Effector CD4-positive, alpha-beta T cell (primary cell): ENCODE measurements at places on chromosomes 1 and 21.

DNA sequence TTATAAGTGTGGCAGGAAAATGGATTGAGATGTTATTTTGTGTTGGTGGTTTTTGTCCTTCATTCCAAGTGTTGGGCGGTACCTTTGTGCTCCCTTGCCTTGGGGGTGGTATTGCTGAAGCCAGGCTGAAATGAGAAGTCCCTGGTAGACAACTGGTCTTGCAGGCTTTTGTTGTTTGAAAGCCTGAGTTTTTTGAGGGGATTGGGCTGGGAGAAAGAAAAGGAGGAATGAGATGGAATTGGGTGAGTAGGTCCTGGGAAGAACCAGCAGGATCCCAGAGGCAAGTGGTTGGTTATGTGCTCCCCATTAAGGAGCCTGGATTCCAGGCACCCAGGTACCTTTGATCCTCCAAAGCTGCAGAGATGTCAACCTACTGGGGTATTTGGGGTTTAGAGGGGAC is 93.7 kb upstream of the SLC2A1 start:
- DNase-seq = no peak

DNA sequence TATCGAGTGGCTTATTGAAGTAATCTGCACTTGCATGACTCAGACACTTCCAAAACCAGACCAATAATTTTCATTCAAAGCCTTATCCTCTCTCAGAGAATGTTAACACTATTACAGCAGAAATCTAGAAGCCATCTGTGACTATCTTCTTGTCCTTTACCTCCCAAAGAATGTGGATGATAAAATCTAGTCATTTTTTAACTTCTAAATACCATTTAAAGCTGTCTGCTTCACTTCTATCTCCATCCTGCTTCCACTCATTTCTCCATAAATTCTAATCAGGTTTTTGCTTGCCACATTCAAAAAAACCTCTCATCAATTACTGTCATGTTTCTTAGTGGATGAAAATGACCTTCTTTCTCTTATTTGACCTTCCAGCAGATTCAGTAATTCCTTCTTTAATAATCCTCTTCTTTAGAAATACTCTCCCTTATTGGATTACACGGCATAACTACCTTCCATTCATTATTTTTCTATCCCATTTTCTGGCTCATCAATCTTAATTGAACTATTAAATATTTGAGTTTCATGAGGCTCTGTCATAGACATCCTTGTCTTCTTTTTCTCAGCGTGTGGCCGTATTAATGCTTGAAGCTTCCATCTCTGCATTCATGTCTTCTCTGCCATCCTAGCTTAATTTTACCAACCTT is 1999.4 kb downstream of the MRPL39 start:
- no peak for DNase-seq

- no peak for DNase-seq
Observed at GRCh38 chr1:55050283-55050682, 10.9 kb downstream of the PCSK9 start.

- no peak for DNase-seq
Observed at GRCh38 chr1:113793878-113794834, 18.1 kb downstream of the RSBN1 start.

- no peak for DNase-seq
Observed at GRCh38 chr1:26811708-26812107, 14.8 kb upstream of the ZDHHC18 start.

DNA sequence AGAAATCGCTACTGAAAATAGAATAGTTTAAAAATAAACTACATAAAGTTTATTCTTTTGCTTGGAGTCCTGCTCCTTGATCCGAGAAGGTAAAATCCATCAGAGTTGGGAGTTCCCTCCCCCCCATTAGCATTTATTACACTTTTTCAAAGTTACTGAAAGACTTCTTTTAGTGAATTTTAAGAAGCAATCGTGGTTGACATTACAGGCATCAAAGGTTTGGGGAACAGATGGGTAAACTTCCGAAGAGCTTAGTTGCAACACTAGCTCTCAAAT is 31.0 kb upstream of the NFIA start:
- no peak for DNase-seq

DNA sequence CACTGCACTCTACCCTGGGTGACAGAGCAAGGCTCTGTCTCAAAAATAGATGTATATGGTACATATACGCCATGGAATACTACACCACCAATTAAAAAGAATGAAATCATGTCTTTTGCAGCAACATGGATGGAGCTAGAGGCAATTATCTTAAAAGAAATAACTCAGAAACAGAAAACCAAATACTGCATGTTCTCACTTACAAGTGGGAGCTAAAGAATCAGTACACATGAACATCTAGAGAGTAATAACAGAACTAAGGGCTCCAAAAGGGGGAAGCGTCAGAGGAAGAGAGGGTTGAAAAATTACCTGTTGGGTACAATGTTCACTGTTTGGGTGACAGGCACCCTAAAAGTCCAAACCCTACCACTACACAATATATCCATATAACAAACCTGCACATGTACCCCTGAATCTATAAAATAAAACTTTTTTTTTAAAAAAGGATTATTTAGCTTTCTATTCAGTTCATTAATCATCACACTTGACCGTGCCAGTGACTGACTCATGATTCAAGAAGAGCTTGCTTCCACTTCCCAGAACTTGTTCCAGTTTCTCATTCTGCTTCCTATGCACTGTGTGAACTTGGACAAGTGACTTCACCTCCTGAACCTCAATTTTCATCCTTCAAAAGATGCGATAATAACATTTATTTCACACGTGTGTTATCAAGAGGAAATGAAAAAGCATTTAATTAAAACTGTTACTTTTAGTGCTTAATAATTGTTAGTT is 109.6 kb downstream of the PLPP3 start:
- DNase-seq = no peak

DNA sequence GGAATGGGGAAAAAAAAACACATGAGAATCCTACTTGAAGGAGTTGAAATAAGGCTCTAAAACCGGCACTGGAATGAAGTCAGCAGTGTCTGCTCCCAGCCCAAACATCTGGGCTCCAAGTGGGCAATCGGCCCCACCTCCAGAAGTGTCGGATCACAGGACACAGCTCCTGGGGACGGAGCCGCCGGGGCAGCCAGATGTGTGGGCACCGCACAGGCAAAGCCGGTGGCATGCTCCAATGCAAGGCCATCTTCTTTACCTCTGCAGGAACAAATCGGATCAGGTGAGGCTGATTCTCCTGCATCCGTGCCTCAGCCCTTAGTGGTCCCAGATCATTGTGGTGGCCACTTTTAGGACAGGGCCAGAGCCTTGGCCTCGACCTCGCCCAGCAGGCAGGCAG is 156.7 kb downstream of the PRDM16 start:
- DNase-seq = no peak

DNA sequence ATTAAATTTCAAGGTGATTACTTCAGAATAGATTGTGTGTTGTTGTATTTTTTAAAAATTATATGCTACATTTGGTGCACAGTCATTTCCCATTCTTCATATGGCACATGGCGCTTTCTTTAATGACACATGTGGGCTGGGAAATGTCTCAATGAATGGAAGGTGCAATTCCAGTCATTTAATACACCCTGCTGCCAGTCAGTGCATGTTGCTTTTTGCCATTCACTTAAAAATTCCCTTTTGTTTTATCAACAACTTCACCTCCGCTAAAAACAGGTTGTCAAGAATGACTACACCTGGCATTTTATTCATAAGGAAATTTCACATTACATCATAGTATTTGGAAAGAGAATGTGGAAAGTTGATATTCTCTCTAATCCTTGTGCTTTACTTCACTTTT is 716.4 kb upstream of the ADAMTS5 start:
- DNase-seq = no peak

DNA sequence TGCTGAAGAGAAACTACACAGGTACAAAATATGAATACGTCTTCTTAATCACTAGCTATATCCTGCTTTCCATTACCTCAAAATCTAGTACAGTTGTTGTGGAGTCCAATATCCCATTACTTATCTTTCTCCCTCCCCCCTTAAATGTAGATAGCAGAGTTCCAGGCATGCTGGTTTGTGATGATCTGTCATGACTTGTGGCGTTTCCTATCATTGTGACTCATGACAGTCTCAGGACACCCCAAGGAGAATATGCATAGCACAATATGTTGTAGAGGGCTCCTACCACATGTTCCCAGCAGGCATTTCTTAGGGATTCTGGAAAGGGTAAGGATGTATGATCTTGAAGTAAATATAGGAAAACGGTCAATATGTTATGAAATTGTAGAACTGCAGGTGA is 206.9 kb downstream of the USH2A start:
- DNase-seq = no peak

GRCh38 chr1:54559111-54559548 is 11.1 kb downstream of the ACOT11 start:
- DNase-seq = no peak

DNA sequence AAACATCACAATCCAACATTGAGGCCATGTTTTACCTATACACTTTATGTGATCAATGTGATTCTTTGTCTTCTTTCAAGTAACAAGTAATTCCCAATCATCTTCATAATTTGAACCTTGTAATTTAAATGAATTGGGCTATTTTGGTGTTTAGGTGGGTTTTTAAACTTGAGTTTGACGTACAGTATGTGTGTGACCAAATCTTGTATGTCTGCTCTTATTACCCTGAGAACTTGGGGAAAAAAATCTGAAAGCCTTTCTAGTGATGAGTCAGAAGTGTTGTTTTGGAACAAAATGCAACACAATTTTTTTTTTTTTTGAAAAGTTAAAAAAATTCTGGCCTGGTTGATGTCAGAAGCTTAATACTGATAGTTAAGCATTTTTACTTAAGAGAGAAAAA is 68.5 kb downstream of the HHAT start:
- no peak for DNase-seq

GRCh38 chr1:113199760-113200455 is 126.9 kb downstream of the LRIG2 start:
- no peak for DNase-seq

DNA sequence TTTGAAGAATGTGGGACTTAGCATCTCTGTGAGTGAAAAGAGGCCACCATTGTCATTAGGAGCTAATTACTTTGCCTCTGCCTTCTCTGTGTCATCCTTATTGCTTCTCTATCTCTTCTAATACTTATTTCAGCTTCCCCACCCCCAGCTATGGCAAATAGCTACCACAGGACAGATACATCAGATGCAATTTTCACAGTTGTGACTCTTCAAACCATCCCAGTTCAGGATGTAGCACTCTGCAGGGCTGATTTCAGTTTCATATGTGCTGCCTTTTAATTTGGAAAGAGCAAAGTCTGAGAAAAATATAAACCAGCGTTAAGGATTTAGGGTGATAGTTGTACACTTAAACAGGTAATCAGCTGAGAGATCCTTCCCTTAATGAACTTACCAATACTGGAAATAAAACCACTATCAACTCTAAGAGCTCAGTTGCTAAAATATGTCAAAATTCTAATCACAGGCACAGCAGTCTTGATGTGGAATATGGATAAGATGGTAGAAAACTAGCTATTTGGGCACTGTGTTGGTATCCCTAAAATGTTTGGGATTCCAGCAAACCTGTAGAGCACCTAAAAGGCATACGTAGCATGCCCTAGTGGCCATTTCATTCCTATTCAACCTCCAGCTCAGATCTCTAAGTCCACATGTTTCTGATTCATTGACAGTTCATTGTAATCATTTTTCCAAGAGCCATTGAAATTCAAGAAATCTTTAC is 148.4 kb downstream of the SYT2 start:
- no peak for DNase-seq

GRCh38 chr1:44296086-44296485 is 59.0 kb downstream of the ERI3 start:
- DNase-seq = no peak

DNA sequence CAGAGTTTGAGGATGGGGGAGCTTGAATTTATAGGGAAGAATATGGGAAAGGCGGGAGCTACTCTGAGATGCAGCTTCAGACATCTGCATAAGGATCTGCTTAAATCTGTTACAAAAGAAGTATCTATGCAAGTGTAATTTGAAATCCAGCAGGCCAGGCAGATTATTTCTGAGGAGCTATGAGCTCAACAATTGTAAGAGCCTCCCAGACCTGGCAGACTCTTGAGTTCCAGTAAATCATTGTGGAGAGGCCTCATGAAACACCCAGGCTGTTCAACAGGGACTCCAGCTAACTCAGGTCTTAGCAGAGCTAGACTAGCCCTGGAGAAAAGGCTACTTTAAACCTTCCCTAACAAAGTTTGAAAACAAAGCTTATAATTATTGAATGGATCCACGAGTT is 647.5 kb upstream of the CHRM3 start:
- DNase-seq = no peak

DNA sequence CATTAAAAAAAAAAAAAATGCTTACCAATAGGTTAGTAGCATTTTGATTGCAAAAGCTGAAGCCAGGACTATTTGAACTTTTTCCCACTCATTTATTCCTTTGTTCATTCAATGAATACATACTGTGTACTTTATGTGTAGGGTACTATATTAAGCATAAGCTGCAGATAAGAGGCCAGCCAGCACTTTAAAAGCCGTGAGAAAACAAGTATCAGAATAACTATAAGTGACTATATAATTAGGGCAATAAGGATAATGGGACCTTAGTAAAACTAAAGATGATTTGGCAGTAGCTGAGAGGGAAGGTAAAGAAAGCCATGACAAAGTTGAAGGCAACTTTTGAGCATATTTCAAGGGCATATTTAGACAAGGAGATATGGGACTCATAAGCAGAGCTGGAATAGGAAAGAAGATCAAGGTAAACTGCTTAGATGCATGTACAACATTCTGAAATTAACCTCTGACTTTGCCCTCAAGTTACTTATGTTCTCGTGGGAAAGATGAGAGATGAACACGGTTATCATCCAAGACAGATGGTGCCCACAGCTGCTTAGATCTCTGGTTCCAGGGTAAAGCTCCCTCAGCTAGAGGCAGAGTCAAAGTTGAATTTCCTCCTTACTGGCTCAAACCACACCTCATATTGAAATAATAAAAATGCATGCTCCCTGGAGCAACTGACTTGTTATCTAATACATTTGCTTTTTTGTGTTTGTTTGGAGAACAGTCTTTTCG is 44.0 kb upstream of the FMO2 start:
- no peak for DNase-seq

- no peak for DNase-seq
Observed at GRCh38 chr21:36511484-36512220, 31.7 kb upstream of the CLDN14 start.

DNA sequence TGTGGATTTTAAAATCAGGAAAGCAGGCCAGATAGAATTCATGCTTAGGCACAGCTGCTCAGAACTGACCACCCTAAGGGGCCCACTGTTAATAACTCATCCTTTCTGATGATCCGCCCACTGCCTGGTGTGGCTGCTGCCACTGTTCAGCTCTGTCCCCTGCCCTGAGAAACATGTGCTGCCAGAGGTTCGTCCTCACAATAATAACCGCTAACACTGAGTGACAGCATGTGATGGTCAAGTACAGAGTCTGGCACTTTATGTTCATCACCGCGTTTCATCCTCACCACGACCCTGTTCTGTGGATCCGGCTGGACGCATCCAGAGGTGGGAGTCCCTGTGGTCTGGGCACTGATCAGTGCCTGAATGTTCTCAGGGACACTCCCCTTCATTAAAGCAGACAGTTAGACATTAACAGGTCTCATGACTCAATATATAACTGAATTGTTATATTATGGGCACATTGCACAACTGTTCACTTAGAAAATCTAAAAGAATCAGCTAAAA is 108.6 kb downstream of the SIM2 start:
- no peak for DNase-seq
